Midbrain (tissue), 1 donor: ENCODE measurements at places on chromosomes 5 and 9.

- no peak for DNase-seq
Measured at GRCh38 chr5:53165431-53166182, 56.0 kb upstream of the MOCS2 start.

DNA sequence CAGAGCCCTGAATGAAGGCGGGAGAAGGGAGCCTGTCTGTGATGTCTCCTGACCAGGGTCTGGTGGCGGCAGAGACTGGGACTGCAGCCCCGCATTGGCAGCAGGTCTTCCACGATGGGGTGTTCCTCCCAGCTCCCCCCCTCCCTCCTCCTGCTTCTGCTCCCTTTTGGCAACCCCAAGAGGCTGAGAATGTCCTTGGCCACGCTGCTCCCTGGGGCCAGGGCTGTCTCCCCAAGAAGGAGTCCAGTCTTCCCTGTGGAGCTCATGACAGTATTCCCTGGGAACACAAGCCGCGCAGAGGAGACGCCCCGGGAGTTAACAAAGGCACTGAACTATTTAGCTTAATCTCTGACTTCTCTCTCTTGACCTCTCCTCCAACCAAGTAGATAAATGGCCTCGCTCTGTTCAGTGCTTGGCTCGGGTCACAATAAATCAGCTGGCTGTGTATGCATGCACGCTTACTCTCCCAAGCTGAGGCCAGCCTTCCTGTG lies 84.0 kb upstream of the NEURL1B start:
- DNase-seq: peak; percentile 33

- DNase-seq: no peak
Measured at GRCh38 chr9:77149879-77150278, 27.5 kb upstream of the VPS13A start.

DNA sequence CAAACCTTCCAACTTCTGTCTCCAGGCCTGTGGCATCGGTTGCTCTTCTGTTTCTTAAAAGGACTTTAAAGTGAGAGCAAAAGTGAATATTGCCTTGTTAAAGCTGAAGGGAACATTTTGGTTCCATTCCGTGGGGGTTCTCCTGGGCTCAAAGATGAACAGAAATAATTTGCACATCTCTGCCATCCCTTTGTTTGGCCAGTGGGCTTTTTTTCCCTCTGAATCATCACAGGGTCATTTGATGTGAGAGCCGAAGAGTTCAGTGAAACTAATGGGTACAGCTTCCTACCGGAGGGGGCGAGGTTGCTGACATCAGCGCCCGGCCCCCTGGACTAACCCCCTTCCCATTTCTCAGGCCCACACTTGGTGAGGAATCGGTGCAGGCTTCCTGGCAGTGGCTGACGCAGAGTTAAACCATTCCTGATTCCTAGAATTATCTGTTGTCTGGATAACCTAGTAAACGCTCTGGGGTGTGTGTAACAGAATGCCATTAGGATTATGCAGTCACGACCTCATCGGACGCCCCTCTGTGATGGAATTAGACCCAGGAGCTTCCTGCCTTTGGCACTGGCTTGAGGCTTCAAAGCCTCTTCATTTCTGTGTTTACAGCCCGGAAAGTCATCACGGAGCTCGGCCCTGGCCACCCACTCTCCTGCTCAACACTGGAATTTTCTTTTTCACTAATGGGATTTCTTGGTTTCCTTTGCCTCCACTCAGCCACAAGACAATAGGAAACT lies 61.6 kb upstream of the RPL26L1 start:
- no peak for DNase-seq

- no peak for DNase-seq
Measured at GRCh38 chr5:43643750-43644149, 40.8 kb downstream of the NNT start.

GRCh38 chr9:5502553-5502952 lies 7.8 kb upstream of the PDCD1LG2 start:
- DNase-seq: no peak

DNA sequence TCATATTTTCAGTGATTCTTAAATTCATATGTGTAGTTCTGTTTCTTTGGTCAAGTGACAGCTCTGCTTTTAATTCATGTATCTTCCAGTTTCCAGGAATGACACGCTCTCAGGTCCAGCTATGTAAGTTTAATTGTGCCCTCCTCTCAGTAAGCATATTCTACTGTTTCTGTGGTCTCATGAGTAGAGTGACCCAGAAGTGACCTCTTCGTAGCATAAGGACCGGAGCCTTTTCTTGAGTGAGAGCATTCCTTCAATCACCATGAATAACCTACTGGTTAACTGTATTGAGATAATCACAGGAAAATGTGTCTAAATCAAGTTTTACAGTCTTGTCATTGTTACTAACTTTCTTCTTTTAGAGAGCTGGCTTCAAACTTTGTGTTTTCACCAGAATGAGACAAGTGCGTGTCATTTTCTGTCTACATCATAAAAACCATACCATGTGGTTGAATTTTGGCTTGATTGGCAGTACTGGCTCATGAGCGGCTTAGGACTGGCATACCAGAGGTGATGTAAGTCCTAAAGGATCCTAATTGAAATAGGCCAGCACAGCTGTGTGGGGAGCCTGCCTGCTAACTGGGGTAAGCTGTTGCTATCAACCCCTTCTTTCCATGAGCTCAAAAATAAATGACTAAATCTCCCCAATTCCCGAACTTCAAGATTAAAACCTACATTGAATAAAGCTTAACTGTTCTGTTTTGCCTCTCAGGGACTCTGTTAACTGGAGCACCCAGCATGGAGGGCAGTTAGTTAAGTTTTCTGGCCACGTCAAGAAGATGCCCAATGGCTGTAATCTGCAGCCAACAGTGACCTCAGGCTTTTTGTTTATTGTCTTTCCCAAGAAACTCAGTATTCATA lies 4.8 kb downstream of the ADAMTSL1 start:
- DNase-seq: peak; percentile 24

DNA sequence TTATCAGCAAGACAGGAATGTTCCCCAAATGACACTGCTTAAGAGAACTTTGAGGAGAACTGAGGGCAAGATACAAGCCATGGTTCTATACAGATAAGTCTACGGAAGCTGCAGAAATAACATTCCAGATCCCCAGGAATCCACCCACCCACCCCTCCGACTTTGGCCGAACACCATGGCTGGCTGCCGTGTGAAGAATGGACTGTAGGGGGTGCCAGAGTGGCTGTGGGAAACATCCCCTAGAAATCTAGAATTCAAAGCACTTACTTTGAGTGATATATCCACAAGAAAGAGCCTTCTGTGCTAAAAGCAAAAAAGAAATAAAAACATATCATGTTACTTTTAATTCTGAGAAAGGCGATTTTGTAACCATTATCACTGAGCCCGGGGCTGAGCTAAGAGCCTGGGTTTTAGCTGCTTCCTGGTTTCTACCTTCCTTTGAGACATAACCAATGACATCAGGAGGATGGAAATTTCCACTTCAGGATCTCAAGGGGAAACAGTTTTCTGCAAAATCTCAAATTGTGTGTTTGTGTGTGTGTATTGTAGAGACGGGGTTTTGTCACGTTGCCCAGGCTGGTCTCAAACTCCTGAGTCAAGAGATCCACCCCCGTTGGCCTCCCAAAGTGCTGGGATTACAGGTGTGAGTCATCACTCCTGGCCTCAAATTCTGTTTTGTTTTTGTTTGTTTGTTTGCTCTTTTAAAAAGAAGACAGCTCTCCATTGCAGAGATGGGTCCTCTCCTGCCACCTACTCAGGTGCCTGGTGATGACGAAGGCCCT lies 36.4 kb downstream of the GGTA1 start:
- peak; percentile 32 for DNase-seq

DNA sequence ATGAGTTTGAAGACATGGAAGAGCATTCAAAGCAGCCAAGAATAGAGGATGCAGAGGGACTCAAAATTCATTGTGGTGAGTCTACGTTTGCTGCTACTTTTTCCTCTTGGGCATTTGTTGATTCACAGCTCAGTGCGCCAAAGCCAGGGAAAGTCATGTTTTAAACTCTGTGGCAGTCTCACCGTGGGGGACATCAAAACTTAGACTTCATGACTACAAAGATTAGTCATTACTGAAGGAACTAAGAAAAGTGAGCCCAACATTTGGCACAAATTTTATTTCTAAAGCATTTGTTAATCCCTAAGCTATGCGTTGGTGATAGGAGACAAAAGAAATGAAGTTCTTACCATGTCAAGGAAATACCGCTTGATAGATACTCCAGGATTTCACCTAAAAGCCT lies 73.7 kb upstream of the MTAP start:
- no peak for DNase-seq

- no peak for DNase-seq
Measured at GRCh38 chr5:87182649-87183048, 85.0 kb upstream of the RASA1 start.

GRCh38 chr5:39495227-39495626 lies 70.4 kb upstream of the DAB2 start:
- DNase-seq: no peak

GRCh38 chr5:159987031-159987674 lies 21.8 kb upstream of the TTC1 start:
- DNase-seq: peak; percentile 31

DNA sequence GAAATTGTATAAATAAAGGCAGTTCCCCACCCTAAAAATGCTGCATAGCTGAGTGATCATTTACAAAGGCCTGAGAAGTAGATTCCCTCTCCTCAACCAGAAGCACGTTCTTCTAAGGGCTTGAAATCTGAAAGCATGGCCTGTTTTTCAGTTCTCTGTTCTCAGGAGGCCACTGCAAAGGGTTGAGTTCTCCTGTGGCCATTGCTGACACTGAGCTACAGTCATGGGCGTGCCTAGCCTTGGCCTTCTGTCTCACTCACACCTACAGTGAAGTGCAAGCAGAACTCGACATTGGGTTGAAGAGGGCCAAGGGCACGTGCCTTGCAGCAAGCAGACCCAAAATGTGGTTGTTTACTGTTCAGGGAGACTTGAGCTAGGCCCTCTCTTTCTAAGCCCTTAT lies 276.6 kb upstream of the VLDLR start:
- DNase-seq: no peak

DNA sequence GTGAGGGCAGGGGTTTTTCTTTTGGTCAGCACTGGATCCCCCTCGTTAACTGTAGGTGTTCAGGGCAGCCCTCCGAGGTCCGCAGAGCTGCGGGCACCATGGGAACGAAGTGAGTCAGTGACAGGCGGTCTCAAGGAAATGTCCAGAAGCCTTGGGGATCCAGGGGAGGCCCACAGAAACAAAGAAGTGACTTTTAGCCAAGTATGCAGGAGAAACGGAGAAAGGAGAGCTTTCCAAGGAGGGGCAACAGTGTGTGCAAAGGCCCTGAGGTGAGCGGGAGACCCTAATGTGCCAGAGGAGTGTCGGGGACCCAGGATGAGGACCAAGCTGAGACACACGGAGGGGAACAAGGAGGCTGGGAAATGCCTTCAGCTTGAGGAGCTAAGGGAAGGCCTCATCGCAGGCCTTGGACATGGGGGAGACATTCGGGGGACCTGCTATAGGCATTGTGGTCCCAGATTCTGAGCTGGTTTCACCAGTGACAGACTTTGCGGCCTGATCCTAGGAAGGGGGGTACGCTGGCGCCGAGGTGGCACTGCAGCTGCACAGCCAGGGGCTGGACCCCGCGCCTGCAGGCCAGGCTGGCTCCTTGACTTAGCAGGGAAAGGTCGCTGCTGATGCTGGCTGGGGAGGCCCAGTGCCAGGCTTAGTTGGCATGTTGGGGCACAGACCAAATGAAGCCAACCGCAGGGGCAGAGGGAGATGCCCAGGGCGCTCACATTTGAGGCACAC lies 3.3 kb downstream of the LTC4S start:
- no peak for DNase-seq

DNA sequence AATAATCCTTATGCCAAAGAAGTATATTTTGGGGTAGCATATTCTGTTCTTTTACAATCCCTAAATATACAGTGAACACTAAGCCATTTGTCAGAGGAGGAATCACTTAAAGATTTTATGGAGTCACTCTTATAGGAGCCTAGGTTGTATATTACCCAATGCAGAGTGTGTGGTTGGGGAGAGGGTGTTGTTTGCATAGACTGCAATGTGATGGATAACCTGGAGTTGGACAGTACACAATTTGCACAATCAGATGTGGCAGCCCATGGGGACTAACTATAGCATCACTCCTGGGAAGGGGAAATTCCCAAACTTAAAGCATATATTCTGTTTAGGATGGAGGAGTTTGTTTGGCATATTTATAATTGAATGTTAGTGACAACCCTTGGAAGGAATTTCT lies 9.6 kb upstream of the NDFIP1 start:
- no peak for DNase-seq

- no peak for DNase-seq
Measured at GRCh38 chr5:40378396-40379177, 301.1 kb upstream of the PTGER4 start.

DNA sequence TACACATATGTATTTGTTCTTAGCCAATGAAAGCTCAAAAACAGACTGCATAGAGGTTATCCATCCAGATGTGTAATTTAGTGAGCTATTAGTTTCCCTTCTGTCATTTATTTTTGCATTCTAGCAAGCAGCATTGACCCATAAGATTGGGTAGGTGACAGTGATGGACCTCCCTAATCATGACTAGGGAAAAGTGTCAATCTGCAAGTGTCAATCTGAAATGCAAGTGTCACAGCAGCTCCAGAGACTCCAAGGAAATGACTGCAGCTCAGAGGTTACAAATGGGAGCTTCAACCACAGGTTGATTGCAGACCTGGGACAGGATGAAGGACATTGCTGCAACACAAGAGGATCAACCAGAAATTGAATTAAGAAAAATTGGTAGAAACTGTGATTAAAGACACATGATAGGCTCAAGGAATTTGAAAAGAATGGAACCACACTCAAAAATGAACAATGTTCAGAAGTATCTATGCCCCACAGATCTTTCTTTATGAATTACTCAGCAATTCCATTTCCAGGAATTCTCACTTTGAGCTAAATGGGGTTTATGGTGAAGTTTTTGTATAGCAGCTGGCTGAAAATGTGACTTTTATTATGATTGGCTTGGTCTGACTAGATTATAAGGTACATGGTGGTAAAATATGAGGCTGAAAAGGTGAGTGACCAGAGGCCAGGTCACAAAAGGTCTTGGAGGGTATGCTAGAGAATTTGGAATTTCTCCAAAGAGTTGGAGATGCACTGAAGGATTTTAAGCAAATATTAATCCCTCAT lies 59.6 kb upstream of the HTR4 start:
- no peak for DNase-seq

GRCh38 chr9:2453701-2454100 lies 167.9 kb upstream of the VLDLR start:
- no peak for DNase-seq

GRCh38 chr9:36398745-36399144 lies 1.3 kb downstream of the RNF38 start:
- no peak for DNase-seq

GRCh38 chr5:118553662-118554061 lies 434.7 kb downstream of the DTWD2 start:
- DNase-seq: no peak

DNA sequence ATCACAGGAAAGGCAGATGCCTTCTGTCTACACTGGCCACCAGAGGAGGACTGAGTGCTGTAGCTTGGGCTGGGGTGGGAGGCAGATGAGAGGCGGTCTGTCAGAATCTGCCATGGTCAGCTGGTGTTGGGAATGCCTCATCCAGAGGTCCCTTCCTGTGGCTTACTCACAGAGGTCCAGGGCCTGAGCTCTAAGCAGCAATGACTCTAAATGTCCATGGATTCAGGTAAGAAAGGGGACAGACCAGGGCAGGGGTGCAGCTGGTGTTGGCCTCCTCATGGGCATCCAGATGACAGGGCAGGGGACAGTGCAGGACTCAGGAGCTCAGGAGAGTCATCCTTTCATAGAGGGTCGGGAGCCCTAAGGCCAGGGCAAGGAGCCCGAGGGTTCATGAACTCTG lies 165.0 kb downstream of the ICE1 start:
- no peak for DNase-seq

GRCh38 chr9:117887941-117888340 lies 183.7 kb downstream of the TLR4 start:
- DNase-seq: no peak
